M059J (cell line): ENCODE measurements at places on chromosomes 7 and 10.
A peak's percentile ranks its signal among the peaks of the same experiment; 100 is the strongest.

GRCh38 chr7:105096306-105096705 is 82.3 kb downstream of the KMT2E start:
- DNase-seq = no peak

DNA sequence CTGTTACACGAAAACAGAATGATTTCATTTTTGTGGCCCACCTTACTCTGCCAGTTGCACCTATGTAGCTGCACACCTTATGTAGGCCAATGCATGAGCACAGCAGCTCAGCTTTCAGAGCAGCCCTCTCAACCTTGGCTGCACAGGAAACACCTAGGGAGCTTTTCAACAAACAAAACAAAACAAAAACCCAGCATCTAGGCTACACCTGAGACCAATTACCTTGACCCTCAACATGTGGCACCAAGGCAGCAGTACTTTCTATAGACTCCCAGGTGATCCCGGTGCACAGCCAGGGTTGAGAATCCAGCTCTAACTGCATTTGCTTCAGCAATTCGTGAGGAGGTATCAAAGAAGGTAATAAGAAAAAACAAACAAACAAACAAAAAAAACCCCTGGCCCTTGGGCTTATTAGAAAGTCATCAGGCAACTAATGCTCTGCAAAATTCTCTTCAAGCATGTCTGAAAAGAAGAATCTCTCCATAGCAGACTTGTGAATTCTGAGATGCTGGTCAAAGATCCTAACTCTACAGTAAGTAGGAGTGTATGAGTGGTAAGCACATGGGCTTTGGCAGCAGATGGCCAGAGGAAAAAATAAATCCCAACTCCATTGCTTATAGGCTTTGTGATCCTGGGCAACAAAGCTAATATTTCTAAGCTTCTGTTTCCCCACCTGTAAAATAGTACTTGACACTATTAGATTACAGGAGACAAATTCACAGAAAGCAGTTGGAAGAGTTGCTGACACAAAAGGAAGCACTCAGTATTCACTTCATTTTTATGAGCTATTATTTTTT is 113.4 kb upstream of the NOBOX start:
- no peak for DNase-seq

GRCh38 chr7:30430777-30431176 is 47.8 kb downstream of the NOD1 start:
- no peak for DNase-seq

- no peak for DNase-seq
Measured at GRCh38 chr7:125184801-125185200, 255.2 kb upstream of the POT1 start.

DNA sequence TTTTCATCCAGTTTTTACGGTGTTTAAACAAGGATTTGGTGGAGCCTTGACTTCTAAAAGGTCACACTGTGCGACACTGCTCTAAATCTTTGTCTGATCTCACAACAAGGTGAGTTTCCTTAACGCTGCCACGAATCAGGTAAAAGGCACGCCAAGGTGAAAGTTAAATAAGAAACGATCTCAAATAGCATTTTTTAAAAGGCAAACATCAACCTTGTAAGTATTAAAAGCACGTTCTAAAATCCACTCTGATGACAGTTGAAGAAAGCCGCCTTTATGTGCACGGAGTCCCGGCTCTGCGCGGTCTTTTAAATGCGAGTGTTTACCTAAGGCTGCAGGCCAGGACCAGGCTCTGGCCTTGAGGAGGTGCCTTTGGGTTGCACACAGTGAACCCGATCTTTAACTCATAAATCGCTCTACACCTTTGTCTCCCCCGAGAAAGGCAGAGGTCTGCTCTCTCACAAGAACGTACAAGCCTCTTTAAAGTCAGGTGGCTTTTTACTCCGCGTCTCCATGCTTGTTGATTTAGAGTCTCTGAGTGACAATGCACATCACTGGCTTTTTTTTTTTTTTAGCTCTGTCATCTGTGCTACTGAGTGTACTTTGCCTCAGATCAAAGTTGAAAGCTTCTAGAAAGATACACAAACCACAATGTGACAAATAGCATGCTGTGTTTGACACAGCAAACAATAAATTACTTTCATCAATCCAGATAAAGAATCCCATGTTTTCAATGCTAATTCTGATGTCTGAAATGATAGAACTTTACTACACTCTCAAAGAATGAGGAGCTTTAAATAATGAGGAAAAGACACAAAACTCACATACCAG is 25.9 kb upstream of the RNF32 start:
- no peak for DNase-seq

- DNase-seq = no peak
Measured at GRCh38 chr7:22184549-22185199, 172.3 kb downstream of the RAPGEF5 start.

DNA sequence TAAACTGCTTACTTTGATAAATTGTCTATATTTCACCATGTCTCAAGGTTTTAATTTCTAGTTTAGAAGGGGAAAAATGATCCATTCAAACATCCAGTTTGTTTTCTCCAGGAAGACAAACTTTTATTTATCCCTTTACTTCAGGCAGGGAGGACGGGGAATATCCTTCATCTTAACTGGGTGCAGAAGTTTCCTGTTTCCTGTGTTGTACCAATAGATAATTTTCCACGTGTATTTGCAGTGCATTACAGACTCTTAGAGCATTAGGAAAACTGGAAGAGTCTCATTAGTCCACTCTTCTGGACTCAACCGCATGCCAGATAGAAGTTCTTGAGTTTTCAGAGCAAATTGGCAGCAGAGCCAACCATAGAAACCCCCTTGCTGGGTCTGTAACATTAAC is 39.4 kb upstream of the PIP4K2A start:
- DNase-seq = no peak

GRCh38 chr7:134355004-134355525 is 38.3 kb upstream of the SLC35B4 start:
- DNase-seq = no peak

- no peak for DNase-seq
Measured at GRCh38 chr10:119495545-119495944, 47.0 kb downstream of the RGS10 start.

DNA sequence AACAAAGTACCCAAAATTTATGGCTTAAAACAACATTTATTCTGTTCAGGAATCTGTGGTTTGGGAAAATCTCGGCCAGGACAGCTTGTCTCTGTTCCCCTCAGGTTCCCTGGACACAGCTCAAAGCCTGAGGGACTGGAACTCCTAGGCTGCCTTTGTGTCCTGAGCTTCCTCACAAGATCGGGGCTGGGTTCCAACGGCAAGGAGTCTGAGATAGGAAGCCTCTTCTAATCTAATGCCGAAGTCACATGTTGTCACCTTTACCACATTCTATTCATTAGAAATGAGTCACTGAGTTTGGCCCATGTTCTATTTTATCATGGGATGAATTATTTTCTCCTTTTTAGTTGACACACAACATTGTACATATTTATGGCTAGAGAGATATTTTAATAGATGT is 80.5 kb downstream of the ANKRD26 start:
- DNase-seq = peak; percentile 5

DNA sequence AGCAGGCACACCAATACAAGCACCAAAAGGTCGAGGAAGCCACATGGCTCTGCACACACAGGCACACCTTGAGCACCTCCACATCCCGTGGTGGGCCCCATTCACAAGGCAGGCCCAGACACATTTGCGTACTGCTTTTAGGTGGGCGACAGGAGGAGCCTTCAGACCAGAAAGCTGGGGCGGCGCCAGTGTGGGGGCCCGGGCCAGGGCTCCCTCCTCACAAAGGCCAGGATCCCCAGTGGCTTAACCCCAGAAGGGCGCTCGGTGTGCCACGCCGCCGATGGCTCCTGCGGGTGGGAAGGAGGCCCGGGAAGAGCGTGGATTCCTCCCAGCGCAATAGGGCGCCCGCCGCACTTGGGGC is 2.8 kb upstream of the SMARCD3 start:
- no peak for DNase-seq

GRCh38 chr7:46515844-46516590 is 594.9 kb upstream of the IGFBP3 start:
- peak; percentile 85 for DNase-seq

DNA sequence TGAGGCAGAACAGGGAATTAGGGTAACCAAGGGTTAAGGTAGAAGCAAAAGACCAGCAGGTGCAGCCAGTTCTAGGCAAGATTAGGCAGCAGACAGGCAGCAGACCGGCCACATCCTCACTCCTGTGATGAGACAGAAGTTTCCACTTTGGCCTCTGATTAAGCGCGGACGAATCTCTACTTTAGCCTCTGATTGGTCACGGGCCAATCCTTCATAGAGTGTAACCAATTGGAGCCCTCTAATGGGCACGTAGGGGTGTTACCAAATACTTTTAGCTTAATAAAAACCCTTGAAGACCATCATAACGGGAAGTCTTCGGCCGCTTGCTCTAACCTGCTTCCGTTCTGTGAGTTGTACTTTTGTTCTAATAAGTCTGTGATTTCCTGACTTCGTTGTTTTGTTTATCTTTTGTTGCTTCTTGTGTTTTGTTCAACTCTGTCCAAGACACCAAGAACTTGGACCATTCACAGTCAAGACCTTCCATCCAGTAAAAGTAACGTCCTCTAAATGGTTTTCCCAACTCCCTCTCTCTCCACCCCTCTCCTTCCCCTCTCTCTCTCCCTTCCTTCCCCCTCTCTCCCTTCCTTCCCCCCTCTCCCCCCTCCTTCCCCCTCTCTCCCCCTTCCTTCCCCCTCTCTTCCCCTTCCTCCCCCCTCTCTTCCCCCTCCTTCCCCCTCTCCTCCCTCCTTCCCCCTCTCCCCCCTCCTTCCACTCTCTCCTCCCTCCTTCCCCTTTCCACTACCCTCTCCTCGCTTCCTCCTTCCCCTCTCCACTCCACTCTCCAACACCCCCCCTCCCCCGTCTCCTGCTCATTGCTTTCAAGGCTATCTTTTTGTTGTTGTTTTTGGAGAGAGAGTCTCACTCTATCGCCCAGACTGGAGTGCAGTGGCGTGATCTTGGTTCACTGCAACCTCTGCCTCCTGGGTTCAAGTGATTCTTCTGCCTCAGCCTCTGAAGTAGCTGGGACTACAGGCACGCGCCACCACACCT is 13.2 kb upstream of the MALSU1 start:
- no peak for DNase-seq

- DNase-seq = peak; percentile 9
Measured at GRCh38 chr7:108503112-108504026, 22.6 kb downstream of the PNPLA8 start.

DNA sequence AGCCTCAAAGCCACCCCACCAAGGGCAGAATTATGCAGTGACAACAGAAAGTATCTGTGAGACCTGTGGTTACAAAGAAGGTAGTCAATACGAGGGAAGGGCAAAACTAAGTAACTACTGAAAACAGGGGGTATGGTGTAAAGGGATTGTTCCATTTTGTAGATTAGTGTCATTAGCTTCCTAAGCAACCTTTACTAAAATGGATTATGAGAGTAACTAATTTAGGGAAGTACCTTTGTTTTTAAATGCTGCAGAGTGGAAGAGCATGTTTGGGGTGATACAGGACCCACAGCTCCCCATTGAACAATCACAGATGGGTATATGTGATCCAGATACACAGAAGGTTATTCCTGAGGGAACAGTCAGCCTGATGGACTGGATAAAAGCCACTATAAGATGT is 51.3 kb upstream of the TAC1 start:
- DNase-seq = no peak

GRCh38 chr10:80498833-80499741 is 38.6 kb upstream of the SH2D4B start:
- peak; percentile 97 for DNase-seq

- peak; percentile 74 for DNase-seq
Measured at GRCh38 chr7:95493247-95493646, 7.5 kb downstream of the ASB4 start.

DNA sequence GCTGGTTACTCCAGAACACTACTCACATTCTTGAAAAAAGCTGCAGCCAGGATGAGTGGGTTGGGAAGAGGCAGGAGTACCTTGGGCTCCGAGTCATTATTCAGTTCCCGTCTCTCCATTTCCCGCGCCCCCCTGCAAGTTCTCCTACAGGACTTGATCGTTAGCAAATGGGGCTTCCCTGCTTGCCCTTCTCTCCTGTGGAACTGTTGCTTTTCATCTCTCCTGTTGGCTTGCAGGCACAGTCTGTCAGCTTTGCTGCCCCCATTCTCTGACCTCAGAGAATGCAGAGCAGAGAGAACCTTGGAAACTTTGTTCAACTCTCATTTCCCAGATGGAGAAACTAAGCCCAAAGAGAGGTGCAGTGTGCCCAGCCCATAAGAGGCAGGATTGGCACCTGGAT is 35.6 kb upstream of the LRRC4 start:
- DNase-seq = no peak

DNA sequence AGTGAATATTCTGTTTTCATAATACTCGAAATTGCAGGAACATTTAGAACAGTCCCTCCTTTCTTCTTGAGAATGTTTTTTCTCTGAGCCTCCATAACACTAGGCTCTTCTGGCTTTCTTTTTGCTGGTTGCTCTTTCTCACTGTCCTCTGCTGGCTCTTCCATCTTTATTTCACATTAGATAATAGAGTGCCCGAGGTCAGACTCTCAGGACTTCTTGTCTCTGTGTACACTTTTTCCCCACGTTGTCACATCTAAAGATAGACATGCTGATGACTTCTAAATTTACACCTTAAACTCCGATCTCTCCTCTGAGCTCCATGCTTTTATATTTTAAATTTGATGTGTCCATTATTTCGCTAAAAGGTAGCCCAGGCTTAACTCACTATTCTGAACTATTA is 15.4 kb upstream of the LRRN3 start:
- DNase-seq = no peak

GRCh38 chr10:20133669-20134189 is 317.5 kb downstream of the PLXDC2 start:
- DNase-seq = no peak

DNA sequence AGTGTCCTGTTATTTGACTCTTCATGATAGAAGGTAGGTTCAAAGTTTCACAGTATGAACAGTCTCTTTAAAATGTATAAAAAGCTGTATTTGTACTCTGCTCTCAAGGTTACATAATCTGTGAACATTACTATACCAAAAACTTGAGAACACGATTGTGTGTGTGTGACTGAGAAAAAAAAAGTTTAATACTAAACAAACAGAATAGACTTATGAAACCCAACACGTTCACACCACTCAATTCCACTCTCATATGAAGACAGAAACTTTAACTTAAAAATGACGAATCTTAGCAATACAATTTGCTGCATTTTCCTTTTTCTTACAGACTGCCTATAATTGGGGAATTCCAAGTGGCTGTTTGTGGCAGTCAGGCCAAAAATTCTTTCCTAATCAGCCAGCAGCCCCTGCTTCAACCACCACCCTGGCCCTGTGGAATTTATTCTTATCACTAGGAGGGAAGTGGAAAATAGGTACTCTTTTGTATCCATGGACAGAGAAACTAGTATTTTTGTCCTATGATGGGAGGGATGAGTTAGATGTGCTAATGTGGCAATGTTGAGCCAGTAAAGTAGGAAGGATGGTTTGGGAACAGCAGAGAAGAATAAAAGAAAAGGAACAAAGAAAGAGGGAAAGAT is 42.8 kb downstream of the MINDY3 start:
- no peak for DNase-seq

- DNase-seq = no peak
Measured at GRCh38 chr10:12327074-12327473, 22.3 kb upstream of the CAMK1D start.

- no peak for DNase-seq
Measured at GRCh38 chr10:123726836-123727235, 60.7 kb downstream of the GPR26 start.

- DNase-seq = peak; percentile 92
Measured at GRCh38 chr10:112361951-112362751, 11.8 kb upstream of the ACSL5 start.
